ENCODE measurements at places on chromosomes 16 and 17. TPM values are rescaled to one million over a fixed set of nuclear protein-coding genes. Genes with fewer than 3 reads are reported as not detected.

DNA sequence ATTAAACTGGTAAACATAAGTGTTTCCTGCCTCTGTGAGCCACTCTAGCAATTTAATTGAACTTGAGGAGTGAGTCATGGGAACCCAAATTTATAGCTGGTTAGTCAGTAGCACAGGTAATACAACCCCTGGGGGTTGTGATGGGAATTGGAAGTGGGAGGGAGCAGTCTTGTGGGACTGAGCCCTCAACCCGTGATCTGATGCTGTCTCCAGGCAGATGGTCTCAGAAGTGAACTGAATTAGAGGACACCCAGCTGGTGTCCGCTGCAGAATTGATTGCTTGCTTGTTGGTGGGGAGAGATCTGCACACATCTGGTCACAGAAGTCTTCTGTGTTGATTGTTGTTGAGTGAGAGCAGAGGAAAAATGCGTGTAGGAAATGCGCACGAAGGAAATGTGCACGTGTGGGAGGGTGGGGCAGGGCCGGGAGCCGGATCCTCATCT lies 7.7 kb upstream of the ST6GALNAC2 start:
- no peak overlapping the region for H3K4me3 ChIP-seq
- no peak for DNase-seq
- no peaks in the 10 kb centered on the region for H3K27me3 ChIP-seq

DNA sequence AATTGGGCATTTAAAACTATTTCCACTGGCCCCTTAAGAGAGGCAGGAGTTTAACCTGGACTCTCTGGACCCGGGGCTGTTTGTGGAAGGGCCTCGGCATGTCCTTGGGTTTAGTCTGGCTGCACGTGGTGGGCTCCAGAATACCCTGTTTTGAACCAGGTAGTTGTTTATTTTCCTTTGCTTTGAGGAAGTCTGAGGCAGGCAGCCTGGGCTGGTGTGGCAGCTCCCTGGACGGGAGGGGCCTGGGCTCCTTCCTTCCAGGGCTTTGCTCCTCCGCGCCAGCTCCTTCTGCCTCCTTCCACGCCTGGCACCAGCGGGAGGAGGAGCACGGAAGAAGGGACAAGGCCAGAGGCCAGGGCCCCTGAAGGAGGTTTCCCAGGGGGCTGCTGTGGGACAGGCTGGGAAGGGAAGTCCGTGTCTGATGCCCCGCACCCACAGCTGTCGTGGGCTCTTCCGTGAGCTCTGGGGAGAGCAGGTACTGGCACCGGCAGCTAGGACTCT lies 15.5 kb downstream of the BANP start:
- peaks cover 9% of the 10 kb centered on the region for H3K36me3 ChIP-seq
- peak; percentile 50 for DNase-seq
- H3K4me1 ChIP-seq: no peaks in the 10 kb centered on the region
- no peaks in the 10 kb centered on the region for H3K27me3 ChIP-seq
- no peak overlapping the region for H3K27ac ChIP-seq
- no peak overlapping the region for H3K4me3 ChIP-seq

GRCh38 chr16:31243734-31244670 lies 15.8 kb upstream of the ITGAM start:
- no peaks in the 10 kb centered on the region for H3K4me1 ChIP-seq
- H3K36me3 ChIP-seq: no peaks in the 10 kb centered on the region
- no peak for DNase-seq
- no peak overlapping the region for H3K4me3 ChIP-seq
- no peaks in the 10 kb centered on the region for H3K27me3 ChIP-seq
- no peak overlapping the region for H3K27ac ChIP-seq

DNA sequence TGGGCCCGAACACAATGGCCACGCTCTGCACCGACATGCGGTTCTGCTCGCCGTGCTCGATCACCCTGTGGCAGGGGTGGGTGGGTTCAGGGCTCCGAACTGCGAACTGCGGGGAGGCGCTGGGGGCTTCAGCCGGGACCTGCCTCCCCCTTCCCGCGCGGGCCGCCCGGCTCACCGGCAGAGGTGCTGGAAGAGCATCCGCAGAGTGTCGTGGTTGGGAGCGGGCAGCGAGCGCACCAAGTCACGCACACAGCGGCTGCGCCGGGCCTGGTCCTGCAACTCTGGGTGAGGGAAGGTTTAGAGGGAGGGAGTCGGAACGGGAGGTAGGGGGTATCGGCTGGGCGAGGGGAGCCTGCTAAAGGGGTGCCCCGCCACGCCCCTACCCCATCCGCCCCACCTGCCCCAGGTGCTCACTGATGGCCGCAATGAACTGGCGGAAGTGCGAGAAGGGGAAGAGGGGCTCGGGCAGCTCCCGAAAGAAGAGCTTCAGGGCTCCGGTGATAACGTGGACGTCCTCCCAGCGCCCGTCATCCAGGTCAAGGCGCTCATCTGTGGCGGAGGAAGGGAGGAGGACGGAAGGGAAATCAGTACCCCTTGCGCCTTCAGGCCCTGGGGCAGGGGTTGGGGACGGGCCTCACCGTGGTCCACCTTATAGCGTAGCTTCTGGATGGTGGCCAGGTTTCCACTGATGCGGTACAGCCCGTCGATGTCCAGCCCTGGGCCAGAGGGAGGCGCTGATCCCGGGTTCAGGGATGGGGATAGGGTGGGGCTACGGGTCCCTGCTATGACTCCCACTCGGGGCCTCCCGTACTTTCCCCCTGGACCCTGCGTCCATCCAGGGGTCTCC lies 36.9 kb downstream of the ARHGAP27 start:
- no peak overlapping the region for H3K4me3 ChIP-seq
- no peak overlapping the region for H3K27ac ChIP-seq
- H3K36me3 ChIP-seq: no peaks in the 10 kb centered on the region
- H3K27me3 ChIP-seq: no peaks in the 10 kb centered on the region
- no peaks in the 10 kb centered on the region for H3K4me1 ChIP-seq

GRCh38 chr17:10025976-10026901 lies 121.2 kb upstream of the RCVRN start:
- peak; percentile 85 for DNase-seq
- no peaks in the 10 kb centered on the region for H3K27me3 ChIP-seq
- H3K4me1 ChIP-seq: peaks cover 11% of the 10 kb centered on the region
- no peaks in the 10 kb centered on the region for H3K36me3 ChIP-seq
- H3K27ac ChIP-seq: peak overlapping the region; percentile 58

DNA sequence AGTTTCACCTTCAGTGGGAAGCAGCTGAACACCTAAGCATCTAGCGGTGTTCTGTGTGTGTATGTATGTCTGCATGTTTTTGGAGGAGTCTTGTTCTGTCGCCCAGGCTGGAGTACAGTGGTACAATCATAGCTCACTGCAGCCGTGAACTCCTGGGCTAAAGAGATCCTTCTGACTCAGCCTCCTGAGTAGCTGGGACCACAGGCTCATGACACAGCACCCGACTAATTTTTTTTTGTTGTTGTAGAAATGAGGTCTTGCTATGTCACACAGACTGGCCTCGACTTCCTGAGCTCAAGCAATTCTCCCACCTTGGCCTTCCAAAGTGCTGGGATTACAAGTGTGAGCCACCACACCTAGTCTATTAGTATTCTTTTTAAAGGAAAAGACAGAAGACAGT lies 30.2 kb upstream of the FAAP100 start:
- no peak overlapping the region for H3K4me3 ChIP-seq
- peaks cover 78% of the 10 kb centered on the region for H3K36me3 ChIP-seq
- H3K27ac ChIP-seq: no peak overlapping the region
- H3K27me3 ChIP-seq: no peaks in the 10 kb centered on the region

DNA sequence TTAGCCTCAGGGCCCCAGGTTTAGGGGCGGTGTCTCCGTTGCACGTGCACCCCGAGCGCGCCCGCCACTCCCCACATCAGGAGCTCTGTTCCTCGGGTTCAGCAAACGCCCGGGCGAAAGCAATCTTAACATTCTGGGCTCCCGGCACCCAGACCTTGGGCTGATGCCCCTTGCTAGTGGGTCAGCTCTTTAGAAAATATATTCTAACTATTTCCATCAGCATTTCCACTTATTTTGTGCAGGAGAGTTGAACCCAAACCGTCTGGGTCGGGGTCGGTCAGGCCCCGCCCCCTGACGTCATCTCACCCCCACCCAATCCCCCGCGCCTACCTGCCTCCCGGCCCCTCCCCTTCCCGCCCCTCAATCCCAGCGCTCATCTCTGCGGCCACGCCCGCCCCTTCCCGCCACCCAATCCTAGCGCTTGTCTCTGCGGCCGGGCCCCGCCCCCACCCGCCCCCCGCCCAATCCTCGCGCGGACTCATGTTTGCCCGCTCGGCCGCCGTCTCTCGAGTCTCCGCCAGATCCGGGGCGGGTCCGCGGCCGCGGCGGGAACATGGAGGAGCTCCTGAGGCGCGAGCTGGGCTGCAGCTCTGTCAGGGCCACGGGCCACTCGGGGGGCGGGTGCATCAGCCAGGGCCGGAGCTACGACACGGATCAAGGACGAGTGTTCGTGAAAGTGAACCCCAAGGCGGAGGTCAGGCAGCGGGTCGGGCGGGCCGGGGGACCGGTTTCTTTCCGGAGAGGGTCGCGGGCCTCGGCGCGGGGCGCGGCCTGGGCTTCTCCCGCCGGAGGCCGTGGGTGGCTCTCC lies at the start of gene FN3KRP:
Gene FN3KRP, plus strand, starts transcription at position 504 of the 808 bp plus-strand sequence. Its CDS starts 50 bp downstream, at position 554.
- peak; percentile 99 for DNase-seq
- H3K4me1 ChIP-seq: no peaks in the 10 kb centered on the region
- H3K4me3 ChIP-seq: peak within 1 kb of the TSS; percentile 88
- H3K27ac ChIP-seq: no peak within 1 kb of the TSS
- peaks cover 20% of the 10 kb centered on the region for H3K36me3 ChIP-seq

- H3K4me1 ChIP-seq: peaks cover 5% of the 10 kb centered on the region
- H3K36me3 ChIP-seq: peaks cover 3% of the 10 kb centered on the region
- peaks cover 7% of the 10 kb centered on the region for H3K27me3 ChIP-seq
- H3K27ac ChIP-seq: no peak within 1 kb of the TSS
Observed at GRCh38 chr17:78130437-78131101, at the start of gene TMC8. TSS of gene TMC8 (plus strand) at chr17:78130771. CDS start at chr17:78131589, 818 bp downstream.

- no peak overlapping the region for H3K27ac ChIP-seq
- no peaks in the 10 kb centered on the region for H3K27me3 ChIP-seq
- H3K4me1 ChIP-seq: no peaks in the 10 kb centered on the region
- no peak for DNase-seq
Observed at GRCh38 chr16:47715442-47716083, 254.4 kb downstream of the PHKB start.

DNA sequence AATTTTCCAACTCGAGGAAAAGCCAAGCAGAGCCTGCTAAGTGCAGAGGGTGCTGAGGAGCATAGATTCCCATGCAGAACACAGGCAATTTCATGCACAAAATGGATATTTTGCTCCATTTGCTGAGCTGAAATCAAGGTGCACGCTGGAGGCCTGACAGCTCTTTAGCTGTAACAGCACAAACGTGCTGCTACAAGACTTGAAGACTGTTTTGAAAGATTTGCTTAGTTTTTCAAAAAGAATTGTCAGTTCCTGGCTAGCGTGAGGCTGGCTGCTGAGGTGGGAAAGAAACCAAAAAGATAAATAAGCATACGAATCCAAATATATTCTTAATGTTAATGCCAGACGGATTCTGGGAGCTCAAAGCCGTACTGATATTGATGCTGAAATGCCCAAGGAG lies 309.0 kb upstream of the MAF start:
- no peak overlapping the region for H3K4me3 ChIP-seq
- H3K36me3 ChIP-seq: no peaks in the 10 kb centered on the region
- no peak for DNase-seq
- H3K27ac ChIP-seq: no peak overlapping the region

- no peaks in the 10 kb centered on the region for H3K36me3 ChIP-seq
- no peaks in the 10 kb centered on the region for H3K4me1 ChIP-seq
- DNase-seq: peak; percentile 20
- no peak overlapping the region for H3K27ac ChIP-seq
- H3K27me3 ChIP-seq: no peaks in the 10 kb centered on the region
Observed at GRCh38 chr16:80899809-80900592, 95.6 kb upstream of the CDYL2 start.

DNA sequence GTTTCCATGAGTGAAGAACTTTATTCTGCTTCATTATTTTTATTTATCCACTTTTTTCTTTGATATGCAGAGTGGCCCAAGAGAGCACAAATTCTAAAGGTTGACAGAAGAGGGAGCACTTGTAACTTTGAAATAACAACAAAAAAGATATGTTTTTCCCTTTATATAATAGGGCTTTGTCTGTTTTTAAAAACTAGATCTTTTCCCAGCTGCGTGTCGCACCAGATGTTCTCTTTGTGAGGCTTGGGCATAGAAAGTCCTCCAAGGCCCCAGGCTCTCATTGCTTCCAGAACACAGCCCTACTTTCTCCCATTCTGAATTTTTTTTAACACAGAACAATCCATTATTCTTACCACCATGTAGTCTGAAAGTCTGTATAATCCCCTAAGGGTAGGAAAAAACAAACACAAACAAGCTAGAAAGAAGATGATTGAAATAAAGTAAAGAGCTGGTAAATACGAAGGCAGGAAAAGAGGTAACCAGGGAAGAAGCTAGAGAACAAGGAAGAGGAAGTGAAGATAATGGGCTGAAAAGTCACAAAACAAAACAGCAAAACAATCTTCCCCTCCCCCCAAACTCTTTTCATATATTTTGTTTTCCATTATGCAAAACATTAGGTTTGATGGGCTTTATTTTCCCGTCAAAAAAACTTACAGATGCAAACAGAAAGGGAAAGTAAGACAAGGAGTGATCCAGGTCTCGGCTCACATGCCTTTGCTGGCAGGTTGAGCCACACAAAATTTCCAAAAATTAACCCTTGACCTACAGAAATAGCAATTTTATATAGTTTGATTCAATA lies 160.4 kb downstream of the ABCA8 start:
- H3K4me3 ChIP-seq: peak overlapping the region; percentile 53
- H3K27ac ChIP-seq: peak overlapping the region; percentile 83
- no peaks in the 10 kb centered on the region for H3K27me3 ChIP-seq
- H3K36me3 ChIP-seq: no peaks in the 10 kb centered on the region

DNA sequence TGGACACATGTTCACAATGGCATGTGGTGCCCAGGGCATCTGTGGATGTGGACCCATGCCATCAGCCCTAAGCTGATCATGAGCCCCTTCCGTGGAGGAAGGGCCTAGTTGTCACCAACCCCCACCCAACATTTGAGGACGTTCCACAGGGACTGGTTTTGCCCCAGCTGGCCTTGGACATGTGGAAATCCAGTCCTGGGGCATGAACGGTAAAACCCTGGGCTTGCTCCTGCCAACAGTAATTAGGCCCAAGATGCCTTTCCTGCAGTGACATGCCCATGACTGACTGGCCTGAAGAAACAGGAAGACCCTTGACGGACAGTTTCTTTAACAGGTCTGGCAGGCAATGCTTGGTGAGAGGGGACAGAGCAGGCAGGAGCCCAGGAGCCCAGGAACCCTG lies 7.7 kb downstream of the TNS4 start:
- peaks cover 12% of the 10 kb centered on the region for H3K4me1 ChIP-seq
- no peak for DNase-seq
- H3K36me3 ChIP-seq: no peaks in the 10 kb centered on the region
- H3K27ac ChIP-seq: no peak overlapping the region
- H3K4me3 ChIP-seq: no peak overlapping the region

- no peaks in the 10 kb centered on the region for H3K4me1 ChIP-seq
- H3K27ac ChIP-seq: no peak overlapping the region
- peaks cover 16% of the 10 kb centered on the region for H3K27me3 ChIP-seq
- H3K4me3 ChIP-seq: no peak overlapping the region
- H3K36me3 ChIP-seq: no peaks in the 10 kb centered on the region
- DNase-seq: no peak
Observed at GRCh38 chr17:71842986-71843385, 277.8 kb upstream of the SOX9 start.

- peak overlapping the region; percentile 89 for H3K4me3 ChIP-seq
- no peaks in the 10 kb centered on the region for H3K4me1 ChIP-seq
- no peaks in the 10 kb centered on the region for H3K27me3 ChIP-seq
- H3K36me3 ChIP-seq: no peaks in the 10 kb centered on the region
- H3K27ac ChIP-seq: no peak overlapping the region
Observed at GRCh38 chr17:42553161-42553818, 567 bp downstream of the HSD17B1 start.

The CACNG5 gene
- 1.8 TPM for total RNA-seq

The KRT27 gene
- not detected for total RNA-seq

The CHTF8 gene
- 145 TPM for total RNA-seq

The NOTUM gene
- total RNA-seq: 8.0 TPM

The OTOA gene
- not detected for total RNA-seq

The PPM1D gene
- total RNA-seq: 9.0 TPM

The CARD14 gene
- not detected for total RNA-seq

All from endodermal cell (in vitro differentiated cells).